ENCODE measurements at places on chromosomes 5 and 9.
A peak's percentile ranks its signal among the peaks of the same experiment; 100 is the strongest.

DNA sequence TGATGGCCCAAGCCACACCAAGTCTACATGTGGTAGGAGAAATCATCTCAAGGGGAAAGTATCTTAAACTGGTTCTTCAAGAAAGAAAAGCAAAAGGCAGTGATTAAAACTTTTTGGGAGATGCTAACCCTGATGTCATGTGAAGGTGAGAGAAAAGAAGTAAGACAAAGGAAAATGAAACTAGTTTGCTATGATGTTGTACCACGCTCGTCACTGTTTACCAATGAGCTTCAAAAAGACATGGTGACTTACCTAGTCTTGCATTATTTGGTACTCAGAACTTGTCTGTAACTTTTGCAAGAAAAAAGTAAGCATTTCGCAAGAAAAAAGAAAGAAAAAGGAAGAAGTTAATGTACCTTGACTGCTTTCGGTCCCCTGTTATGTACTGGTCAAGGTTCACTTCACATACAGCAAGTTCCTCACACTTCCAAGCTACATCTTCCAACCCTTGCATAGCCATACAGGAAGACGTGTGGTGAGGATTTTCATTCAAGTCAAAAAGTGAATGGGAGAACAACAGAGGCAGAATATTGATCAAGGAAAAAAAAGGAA is 739.3 kb downstream of the NR2F1-AS1 start:
- DNase-seq, result no peak

DNA sequence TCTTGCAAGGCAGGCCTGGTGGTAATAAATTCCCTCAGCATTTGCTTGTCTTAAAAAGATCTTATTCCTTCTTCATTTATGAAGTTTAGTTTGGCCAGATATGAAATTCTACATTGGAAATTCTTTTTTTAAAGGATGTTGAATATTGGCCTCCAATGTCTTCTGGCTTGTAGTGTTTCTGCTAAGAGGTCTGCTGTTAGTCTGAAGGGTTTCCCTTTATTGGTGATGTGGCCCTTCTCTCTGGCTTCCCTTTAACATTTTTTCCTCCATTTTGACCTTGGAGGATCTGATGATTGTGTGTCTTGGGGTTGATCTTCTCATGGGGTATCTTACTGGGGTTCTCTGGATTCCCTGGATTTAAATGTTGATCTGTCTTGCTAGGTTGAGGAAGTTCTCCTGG is 33.5 kb upstream of the PRR16 start:
- DNase-seq, result no peak

DNA sequence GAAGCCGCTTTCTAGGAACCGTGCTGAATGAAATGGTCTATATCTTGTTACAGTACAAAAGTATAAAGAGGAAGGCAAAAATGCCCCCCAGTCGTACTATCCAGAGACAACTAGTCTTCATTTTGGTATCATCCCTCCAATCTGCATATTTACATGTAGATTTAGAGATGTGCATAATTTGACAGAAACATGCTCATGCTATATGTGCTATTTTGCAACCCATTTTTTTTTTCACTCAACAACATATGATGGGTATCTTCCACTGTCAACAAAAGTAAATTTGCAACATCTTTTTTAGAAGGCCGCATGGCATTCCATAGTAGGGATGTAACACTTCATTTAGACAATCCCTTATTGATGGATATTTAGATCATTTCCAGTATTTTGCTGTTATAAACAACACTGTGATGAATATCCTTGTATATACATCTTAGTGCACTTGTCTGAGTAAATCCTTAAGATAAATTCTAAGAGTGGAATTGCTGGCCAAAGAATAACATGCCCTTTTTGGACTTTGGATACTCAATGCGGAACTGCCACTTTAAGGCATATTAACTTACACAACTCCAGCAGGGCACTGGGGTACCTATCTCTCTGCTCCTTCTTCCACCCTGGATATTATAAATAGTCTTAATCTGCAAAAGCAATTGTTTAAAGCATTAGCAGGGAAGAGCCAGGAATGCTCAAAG is 71.1 kb upstream of the SH3PXD2B start:
- DNase-seq, result no peak

DNA sequence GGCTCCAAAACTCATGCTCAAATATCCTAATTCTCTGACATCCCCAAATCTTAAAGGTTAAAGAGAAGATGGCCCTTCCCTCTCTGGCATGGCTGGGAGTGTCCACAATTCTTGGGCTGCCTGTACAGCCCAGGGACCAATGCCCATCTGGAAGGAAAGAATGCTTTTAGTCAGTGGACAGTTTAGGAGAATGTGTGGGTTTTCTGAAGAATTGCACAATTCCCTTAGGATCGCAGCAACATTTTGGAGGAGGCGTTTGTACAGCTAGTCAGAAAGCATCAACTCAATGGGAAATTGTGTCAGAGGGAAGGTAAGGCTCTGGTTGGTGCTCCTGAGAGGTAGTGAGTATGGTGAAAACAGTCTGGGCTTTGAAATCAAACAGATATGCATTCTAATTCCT is 15.0 kb downstream of the FAM193B start:
- DNase-seq, result no peak

- peak; percentile 98 for DNase-seq
Observed at GRCh38 chr9:135961277-135961715, at the start of gene UBAC1. Gene UBAC1 (minus strand): TSS chr9:135961373. CDS start chr9:135961162, 211 bp downstream.

DNA sequence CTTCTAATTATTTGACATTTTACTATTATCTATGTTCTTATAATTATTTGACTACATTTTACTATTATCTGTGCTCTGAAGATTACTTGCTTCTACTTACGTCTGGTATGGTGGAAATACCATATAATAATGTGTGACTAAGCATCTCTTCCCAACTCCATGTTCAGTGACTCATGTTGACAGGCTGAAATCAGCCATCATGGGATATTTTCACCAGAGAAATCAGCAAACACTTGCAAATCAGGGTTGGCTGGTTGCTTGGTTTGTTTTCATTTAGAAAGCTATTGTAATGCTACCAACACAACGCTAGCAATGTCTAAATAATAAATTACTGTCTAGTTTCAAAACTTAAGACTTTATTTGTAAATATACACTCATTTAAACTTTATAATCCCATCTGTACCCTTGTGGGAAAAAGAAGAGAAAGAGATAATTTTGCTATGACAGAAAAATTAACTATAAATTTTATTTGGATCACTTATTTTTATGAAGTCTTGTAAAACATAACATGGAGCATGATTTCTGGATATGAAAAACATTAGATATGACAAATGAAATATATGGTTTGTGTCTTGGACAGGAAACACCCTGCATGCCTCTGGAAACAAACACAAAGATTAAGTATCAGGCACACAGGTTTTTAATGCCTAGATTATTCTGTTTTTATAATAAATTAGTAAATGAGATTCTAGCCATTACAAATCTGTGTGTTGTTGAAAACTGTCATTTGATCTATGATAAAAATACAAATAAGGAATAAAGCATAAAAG is 337.6 kb downstream of the BNC2 start:
- DNase-seq, result no peak

DNA sequence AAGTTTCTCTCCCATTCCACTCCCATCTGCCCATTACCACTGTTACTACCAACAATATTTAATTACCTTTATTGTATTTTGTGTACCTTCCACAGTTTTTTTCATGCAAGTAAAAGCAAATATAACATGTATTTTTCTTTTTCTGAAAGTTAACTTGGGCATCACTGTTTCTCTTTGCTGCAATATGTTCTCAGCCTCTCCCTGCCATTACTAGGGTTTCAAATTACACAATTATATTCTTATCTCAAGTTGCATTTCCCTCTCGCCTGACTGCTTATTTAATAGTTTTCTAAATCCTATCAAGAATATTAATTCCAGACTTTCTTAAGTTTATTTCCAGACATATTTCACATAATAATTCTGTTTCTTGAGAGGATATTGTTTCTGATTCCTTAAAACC is 46.9 kb upstream of the GAS1 start:
- DNase-seq, result no peak

DNA sequence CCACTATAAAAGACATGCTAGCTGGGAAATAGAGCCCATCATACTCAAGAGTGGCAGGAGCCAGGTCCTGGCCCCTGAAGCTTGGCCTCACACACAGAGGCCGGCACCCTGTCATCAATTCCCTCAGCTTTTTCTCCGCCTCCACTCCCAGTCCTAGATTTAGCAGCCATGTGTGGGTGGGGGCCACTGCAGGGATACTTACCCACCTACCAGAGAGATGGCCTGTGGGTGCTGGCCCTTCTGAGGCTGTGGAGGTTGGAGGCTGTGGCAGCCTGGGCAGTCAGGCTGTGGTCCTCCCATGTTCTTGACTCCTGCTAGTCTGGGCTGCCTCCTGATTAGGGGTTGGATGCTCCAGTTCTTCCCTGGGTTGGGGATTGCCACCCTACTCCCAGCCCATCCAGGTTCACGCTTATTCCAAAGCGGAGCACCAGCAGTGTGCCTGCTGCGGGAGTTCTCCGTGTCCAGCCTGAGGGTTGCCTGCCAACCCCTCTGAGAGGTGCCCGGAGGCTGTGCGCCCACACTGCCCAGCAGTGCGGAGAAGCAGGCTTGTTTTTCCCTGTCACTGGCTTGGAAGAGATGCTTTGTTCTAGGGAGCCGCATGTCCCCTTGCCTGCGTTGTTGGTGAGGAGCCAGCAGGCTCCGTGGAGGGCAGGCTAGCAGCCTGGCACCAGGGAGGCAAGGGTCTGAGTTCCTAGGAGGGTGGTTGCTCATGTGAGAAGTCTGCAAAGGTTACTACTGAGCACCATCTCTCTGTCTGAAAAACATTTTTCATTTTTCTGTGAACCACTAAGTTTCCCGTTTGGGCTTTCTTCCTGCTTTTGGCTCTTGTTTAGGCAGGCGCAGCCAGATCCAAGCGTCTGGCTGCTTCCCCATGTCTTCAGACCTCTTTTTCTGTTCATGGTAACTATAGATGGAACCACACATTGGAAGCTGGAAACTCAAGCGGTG is 7.5 kb downstream of the SLC22A5 start:
- DNase-seq, result peak; percentile 35

DNA sequence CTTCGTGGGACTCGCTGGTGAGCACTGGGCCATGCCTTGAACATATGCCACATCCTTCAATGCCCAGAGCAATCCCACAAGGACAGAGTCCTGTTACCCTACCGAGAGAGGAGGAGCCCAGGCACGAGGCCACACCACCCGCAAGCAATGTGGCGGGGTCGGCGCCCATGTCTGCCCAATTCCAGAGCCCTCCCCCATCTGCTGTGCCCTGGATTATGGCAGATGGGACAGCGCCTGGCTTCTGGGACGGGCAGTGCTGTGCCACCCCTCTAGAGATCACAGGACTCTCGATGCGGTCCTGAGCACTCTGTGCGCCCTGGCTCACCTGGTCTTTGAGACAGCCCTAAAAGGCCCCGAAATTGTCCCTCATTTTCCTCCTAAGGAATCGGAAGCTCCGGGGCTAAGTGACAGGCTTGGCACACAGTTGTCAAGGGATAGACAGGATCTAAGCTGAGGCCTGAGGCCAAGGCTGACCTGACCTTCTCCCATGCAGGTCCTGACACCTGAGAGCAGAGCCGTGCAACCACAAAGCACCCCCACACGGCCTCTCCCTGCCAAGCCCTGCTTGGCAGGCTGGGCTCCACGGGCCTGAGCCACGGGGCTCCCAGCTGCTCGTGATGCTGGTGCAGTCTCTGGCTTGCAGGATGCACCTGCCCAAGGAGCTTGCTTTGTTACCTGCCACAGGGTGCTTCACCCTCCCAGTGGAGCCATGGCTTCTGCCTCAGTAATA is 48.8 kb downstream of the PRRT1B start:
- DNase-seq, result no peak

GRCh38 chr5:2212481-2212880 is 329.8 kb upstream of the IRX4 start:
- no peak for DNase-seq

GRCh38 chr5:104564530-104564929 is 1001.9 kb upstream of the NUDT12 start:
- no peak for DNase-seq

DNA sequence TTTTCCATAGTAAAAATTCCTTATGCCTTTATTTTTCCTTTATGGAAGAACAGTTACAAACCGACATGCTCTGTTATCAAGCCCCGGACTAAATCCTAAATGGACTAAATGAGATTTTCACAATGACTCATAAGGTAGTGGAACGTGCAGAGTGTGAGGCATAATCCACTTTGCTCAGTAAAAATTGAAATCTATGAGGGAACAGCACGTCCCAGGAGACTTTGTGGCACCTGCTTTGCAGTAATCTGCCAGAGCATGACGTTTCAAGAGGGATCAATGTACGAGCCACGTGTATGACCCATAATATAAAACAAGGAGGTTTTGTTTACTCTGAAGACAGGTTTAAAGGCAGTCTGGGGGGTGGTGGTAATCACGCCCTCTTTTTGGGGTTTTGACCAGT is 83.8 kb upstream of the GNA14 start:
- no peak for DNase-seq

DNA sequence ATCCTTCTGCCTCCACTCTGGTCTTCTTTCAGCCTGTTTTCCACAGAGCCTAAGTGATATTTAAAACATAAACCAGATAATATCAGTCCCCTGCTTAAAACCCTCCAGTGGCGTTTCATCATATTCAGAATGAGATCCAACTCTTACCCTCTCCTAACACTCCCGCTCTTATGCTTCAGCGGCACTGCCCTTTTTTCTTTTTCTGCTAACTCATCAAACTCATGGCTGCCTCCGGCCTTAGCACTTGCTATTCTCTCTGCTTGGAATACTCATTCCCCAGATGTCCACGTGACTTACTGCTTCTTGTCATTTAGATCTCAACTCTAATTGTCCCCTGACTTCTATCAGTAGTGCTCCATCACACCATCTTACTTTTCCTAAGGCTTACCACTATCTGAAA is 73.6 kb downstream of the PIP5K1B start:
- DNase-seq, result no peak

- DNase-seq, result no peak
Observed at GRCh38 chr5:158881091-158881880, 218.4 kb downstream of the EBF1 start.

DNA sequence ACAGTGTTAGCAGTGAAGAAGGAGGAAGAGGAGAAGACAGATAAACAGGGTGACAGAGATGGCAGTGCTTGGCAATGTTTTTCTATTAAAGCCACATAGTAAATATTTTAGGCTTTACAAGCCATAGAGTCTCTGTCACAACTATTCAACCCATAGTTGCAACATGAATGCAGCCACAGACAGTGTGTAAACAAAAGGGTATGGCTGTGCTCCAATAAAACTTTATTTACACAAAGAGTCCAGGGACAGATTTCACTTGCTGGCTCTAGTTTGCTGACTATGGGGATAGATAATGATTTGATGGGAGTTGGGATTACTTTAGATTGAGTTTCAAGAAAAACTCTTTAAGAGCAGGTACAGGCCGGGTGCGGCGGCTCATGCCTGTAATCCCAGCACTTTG is 224.8 kb upstream of the SEMA6A start:
- no peak for DNase-seq

DNA sequence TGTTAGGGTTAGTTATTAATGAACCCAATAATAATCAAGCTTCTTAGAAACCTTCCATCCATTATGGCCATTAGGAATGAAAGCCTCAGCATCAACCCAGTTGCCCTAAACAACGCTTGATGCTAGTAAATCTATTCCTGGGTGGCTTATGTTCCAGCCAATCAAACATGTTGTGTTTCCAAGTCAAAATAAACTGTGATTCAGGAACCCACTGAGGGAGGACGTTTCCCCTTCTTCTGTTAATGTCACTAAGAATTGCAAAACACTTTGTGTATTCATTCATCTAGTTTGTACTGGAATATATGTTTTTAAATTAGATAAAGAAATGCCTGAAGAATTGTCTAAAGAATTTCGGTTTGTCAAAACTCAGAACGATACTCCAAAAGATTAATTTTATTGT is 142.5 kb upstream of the MSX2 start:
- DNase-seq, result no peak

Measured in testis (tissue), 5 donors.